Brain (organoid and tissue), 16 donors: ENCODE measurements at places on chromosomes 4 and X.

GRCh38 chrX:129472116-129472515 lies 51.2 kb downstream of the SMARCA1 start:
- no peak for DNase-seq

- DNase-seq = no peak
These were observed 50.0 kb downstream of the CCNI start for GRCh38 chr4:77025643-77026321.

DNA sequence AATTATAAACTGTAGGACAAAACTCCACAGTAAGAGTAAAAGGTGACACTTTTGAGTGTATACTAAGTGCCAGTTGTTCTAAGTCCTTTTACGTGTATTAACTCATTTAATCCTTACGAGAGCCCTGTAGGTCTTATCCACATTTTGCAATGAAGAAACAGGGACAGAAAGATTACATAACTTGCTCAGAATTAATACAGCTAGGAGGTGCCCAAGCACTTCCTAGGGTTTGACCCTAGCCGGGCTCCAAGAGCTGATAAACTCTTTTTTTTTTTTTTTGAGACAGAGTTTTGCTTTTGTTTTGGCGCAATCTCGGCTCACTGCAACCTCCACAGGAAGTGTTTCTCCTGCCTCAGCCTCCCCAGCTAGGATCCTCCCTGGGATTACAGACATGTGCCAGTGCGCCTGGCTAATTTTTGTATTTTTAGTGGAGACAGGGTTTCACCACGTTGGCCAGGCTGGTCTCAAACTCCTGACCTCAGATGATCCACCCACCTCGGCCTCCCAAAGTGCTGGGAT lies 110.4 kb downstream of the UBE2K start:
- no peak for DNase-seq

- no peak for DNase-seq
These were observed 5.2 kb upstream of the BMP15 start for GRCh38 chrX:50905334-50905733.

DNA sequence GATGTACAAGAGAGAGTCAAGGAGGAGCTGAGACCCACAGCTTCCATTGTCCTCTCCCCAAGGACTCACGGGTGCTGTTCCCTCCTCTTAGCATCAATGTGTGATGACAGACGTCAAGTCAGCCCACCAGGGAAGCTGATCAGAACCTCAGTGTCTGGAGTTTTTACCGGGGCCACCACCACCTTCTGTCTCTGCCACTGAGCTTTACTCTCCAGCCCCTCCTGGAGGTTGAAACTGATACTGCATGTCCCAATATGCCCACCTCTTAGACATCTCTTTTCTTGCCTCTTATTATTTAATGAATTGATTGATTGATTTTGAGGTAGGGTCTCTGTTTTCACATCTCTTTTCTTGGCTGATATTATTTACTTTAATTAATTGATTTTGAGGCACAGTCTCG lies 10.3 kb upstream of the AKAP17A start:
- no peak for DNase-seq

GRCh38 chr4:79331126-79331876 lies 5.4 kb upstream of the NAA11 start:
- DNase-seq = no peak
